ENCODE measurements at places on chromosomes 7 and 10.

DNA sequence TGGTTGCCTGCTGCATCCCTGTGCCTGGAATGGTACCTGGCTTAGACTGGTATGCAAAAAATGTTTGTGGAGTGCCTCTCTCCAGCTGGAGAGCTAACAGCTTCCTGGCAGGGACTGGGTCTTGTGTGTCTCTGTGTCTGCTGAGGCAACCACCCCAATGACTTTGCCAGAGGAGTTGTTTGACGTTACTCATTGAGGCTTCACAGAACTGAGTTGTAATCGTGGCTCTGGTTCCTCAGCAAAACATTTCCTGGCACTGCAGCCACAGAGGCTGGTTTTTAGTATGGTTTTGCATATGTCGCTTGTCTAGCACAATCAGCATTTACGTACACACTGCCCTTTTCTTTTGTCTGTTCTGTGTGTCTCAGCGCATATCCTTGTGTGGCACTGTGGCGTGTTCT, 7.5 kb downstream of the ZNF282 start:
- no peak for DNase-seq

GRCh38 chr10:61793760-61794703, 107.5 kb upstream of the ARID5B start:
- peak; percentile 28 for DNase-seq

GRCh38 chr10:103799341-103799740, 56.0 kb downstream of the SH3PXD2A start:
- no peak for DNase-seq

DNA sequence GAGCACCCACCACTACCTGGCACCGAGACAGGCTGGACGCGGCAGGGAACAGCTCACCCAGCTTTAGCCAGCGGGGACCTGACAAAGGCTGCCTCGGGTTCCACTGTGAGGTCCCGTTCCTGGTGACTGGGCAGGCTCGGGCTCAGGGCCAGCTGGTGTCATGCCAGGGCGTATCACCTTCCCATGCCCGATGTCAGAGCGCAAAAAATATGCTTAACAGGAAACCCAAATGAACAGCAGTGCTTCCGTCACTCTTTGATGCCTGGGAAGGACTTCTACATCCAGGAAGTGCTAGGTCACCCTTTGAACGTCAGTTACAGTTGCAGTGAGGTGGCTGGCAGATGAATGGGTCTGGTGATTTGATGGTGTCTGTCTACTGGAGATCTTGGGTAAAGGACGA, 106.0 kb downstream of the ADARB2 start:
- no peak for DNase-seq

- no peak for DNase-seq
Observed at GRCh38 chr7:116632384-116632783, 39.6 kb upstream of the MET start.

DNA sequence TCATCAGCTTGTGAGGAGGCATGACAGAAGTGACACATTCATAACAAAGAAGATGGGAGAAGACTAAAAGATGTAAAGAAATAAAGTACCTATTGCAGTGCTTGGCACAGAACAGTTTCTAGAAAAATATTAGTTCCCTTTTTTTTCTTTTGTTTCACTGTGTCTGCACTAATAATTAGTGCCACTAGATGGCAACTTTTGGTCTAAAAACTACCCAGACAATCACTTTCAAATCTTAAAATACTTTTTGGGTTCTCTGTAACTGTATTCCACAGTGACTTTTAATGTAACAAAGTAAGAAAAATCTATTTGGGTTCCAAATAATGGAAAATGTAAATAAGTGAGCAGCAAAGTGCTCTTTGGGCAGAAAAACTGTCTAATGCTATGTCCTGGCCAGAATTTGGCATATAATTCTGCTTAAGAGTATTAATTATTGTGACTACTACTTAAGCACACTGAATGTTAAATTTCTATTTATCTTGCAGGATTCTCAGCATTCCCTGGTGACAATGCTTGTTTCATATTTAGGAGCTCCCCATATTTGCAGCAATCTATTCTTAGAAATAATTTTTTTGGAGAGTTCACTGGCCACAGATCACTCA, 134.8 kb upstream of the KIF5B start:
- DNase-seq = peak; percentile 34

GRCh38 chr10:132514821-132515520, 22.6 kb upstream of the INPP5A start:
- no peak for DNase-seq

DNA sequence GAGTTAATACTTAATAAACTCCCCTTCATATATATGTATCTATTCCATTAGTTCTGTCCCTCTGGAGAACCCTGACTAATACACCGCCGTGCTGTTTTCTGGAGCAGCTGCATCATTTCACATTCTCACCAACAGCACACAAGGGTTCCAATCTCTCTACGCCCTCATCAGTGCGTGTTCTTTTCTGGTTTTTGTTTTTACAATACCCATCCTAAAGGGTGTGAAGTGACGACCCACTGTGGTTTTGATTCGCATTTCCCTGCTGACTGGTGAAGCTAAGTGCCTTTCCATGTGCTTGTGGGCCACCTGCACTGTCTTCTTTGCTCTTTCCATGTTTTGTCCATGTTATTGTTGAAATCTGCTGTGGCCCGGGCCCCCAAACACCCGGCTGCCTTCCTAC, 11.0 kb upstream of the INSIG1 start:
- no peak for DNase-seq

DNA sequence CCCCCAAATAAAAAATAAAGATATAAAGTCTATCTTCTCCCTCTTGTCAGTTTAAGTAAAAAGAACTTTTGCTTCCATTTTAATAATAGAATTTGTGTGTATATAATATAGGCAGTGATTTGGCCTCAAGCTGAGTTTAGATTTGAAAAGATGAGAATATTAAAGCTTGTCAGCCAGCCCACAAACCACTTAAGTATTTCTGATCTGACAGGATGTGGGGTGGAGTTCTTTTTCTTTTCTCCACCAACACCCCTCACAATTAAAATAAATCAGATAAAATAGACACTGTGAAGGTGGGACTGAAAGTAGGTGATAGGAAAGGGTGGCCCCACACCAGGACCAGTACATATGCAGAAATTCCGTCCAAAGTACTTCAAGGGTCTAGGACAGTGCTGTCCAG, 714.1 kb downstream of the AUTS2 start:
- DNase-seq = no peak

- DNase-seq = no peak
Observed at GRCh38 chr7:24669971-24670591, 87.2 kb downstream of the GSDME start.

- no peak for DNase-seq
Observed at GRCh38 chr10:19772972-19773371, 43.3 kb upstream of the PLXDC2 start.

DNA sequence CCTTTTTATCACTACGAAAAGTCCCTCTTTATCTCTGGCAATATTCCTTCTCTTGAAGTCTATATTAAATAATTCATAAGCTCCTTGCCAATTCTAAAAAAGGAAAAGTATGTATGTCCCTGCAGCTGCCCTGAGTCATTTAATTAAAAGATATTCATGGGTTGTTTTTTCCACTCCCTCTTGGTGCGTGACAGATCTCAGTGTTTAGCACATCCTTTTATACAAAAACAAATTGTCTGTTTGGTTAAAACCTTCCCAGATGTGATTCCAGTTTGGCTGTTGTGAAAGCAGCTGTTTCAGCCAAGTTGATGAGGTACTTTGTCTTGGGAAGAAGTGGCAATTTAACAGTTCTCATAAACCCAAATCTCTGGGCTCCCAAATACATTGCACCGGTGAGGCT, 33.8 kb upstream of the PRLHR start:
- peak; percentile 20 for DNase-seq

DNA sequence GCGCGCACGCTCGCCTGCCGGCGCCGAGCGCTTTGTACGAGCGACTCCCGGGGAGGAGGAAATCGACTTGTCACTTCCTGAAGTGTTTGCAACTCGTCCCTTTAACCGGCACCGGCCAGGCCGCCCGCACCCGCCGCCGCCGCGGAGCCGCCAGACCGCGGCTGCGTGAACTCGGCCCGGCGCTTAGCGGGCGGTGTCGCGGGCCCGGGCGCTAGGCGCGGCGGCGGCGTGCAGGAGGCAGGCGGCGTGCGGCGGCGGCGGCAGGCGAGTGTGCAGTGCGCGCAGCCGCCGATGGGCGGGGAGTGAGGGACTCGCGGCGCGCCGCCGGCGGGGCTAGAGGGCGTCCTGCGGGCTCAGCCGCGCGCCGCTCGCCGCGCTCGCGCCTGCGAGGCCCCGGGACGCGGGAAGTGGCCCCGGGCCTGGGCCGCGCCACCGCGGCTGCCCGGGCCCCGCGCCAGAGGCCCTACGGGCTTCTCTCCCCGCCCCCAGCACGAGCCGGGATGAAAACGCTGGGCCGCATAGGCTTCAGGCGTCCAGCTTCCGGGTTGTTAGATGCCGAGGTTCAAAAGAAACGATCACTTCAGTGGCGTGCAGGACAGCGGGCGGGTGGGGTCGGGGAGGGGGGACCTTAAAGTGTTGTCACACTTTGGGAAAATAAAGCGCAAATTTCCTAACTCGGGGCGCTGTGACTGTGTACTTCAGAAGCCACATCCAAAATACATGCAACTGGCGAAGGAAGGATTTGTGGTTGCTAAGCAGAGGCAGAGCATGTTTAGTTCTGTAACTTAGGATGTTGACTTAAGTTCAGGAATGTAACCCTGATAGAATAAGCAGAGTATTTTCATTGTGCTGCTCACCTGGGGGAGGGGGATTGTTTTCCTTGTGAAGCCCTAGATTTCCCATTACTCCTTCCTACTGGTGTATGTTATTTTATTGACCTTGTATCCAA, at the start of gene FAM53B:
Gene FAM53B (minus strand): TSS at position 277 of the 949 bp plus-strand sequence. CDS start 37,665 bp downstream, outside the sequence.
- DNase-seq = peak; percentile 73

DNA sequence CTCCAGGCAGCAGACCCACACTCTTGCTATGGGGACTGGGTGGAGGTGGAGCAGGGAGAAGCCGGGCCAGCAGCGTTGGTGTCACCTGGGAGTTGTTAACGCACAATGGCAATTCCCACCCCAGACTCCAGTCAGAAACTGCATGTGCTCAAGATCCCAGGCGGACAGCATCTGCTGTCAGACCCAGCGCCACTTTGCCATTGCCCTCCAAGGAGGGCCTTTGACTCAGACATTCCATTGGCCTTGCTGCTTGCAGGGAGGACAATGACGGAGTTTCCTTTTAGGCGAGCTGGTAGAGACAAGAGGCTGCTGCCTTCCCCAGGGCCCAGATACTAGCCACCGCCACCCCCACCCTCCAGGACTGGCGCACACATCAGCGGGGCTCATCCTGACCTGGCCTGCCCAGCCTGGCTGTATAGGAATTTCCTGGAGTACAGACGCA, 34.5 kb downstream of the ZNF775 start:
- no peak for DNase-seq

- DNase-seq = peak; percentile 59
Observed at GRCh38 chr10:129105266-129105665, 361.8 kb upstream of the MGMT start.

GRCh38 chr7:35565927-35566326, 129.0 kb downstream of the HERPUD2 start:
- no peak for DNase-seq

- no peak for DNase-seq
Observed at GRCh38 chr7:151615058-151615457, 95.4 kb upstream of the RHEB start.

DNA sequence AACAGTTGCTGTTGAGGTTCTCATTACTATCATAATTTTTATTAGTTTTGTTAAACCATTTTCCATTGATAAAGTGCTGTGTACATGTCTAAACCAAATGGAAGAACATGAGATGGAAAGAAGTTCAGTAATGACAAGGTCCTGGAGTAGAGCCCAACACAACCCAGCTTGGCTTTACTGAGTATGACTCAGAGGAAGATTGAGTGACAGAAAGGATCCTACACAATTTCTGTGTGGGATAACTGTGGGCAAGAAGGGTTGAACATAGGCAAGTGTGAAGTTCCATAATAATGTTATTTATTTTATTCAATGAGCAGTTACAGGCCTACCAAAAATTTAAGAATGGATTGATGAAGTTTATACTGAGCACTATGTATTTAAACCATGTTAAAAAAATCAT, 15.9 kb downstream of the PRKG1 start:
- peak; percentile 52 for DNase-seq

GRCh38 chr7:72077786-72078185, 334.4 kb downstream of the CALN1 start:
- no peak for DNase-seq

GRCh38 chr7:39394105-39394680, 172.0 kb upstream of the YAE1 start:
- DNase-seq = no peak

- no peak for DNase-seq
Observed at GRCh38 chr10:103476046-103476768, 2.8 kb downstream of the CALHM3 start.

DNA sequence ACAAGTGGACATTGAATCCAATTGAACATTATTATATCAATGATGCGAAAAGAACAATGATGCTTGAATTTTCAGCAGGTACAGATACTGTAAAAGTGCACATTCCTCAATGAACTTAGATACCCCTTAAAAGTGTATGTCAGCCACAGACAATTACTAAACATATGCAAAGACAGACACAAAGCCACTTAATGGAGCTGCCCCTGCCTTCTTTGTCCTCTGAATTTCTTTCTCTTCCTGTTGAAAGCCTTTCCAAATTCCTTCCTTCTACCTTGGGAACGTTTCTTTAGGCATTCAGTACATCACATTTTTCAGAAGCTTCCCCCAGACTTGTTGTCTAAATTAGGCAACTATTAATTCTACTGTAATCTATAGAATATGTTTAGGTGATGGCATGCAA, 706.8 kb upstream of the MBL2 start:
- DNase-seq = no peak

- no peak for DNase-seq
Observed at GRCh38 chr10:75009426-75009825, 102.0 kb upstream of the SAMD8 start.

- no peak for DNase-seq
Observed at GRCh38 chr10:93066544-93066913, 5.9 kb downstream of the CYP26C1 start.

GRCh38 chr7:11141541-11141940, 167.9 kb downstream of the PHF14 start:
- DNase-seq = no peak

- peak; percentile 3 for DNase-seq
Observed at GRCh38 chr10:112115781-112116385, 67.7 kb downstream of the GPAM start.

DNA sequence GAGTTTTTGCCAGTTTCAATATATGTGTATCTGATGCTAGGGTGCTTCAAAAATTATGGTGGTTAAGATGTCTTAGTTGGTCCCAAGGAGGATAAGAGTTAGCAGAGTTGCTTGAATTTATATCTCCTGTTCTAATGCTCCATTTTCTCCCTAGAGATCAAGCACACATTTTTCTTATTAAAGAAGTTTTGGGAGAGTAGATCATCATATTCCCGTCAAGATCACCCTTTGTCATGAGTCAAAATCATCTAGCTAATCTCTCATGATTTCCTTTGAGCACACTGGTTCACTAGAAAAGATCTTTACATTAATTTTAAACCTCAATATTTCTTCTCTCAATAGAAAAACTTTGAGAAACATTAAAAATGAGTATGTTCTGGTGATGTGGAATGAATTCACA, 429.9 kb upstream of the SEMA3A start:
- DNase-seq = peak; percentile 14

GRCh38 chr7:28318101-28318762, 94.1 kb upstream of the CREB5 start:
- no peak for DNase-seq

- no peak for DNase-seq
Observed at GRCh38 chr10:114973997-114974396, 36.0 kb downstream of the TRUB1 start.

Measured in stromal cell of bone marrow (primary cell).